Naive thymus-derived CD4-positive, alpha-beta T cell (primary cell): ENCODE measurements at places on chromosomes 6 and 20. TPM values are rescaled to one million over a fixed set of nuclear protein-coding genes. Genes with fewer than 3 reads are reported as not detected.

- peaks cover 13% of the 10 kb centered on the region for H3K4me1 ChIP-seq
- peak; percentile 40 for DNase-seq
- peak overlapping the region; percentile 32 for H3K4me3 ChIP-seq
- no peak overlapping the region for H3K27ac ChIP-seq
- H3K27me3 ChIP-seq, result peaks cover 6% of the 10 kb centered on the region
Observed at GRCh38 chr6:27096834-27097511, 150.5 kb upstream of the PRSS16 start.

The SLC22A16 gene
- 2.1 TPM for total RNA-seq

The RHAG gene
- not detected for total RNA-seq

DNA sequence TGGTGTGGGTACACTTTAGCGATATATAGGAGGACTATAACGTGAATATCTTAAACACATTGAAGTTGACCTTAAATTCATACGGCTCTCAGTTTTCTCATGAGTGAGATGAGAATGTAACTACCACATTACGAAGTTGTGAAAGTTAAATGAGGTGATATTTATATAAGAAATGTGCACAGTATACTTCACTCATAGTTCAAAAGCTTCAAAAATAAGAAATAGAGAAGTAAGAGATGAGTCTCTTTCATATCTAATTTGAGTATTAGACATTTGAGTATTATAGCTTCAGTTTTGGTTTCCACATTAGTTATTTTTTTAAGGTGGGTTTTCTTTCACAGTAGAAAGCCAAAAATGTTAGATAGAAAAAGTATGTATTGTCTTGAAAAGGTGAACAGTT lies 183.3 kb downstream of the NKAIN2 start:
- H3K4me1 ChIP-seq, result no peaks in the 10 kb centered on the region
- H3K36me3 ChIP-seq, result no peaks in the 10 kb centered on the region
- H3K27ac ChIP-seq, result no peak overlapping the region
- no peak overlapping the region for H3K4me3 ChIP-seq

The LRRC1 gene
- 3.3 and 3.5 TPM in 2 replicates for total RNA-seq

GRCh38 chr6:105952772-105953690 lies 133.1 kb upstream of the PRDM1 start:
- H3K27me3 ChIP-seq, result no peaks in the 10 kb centered on the region
- no peak overlapping the region for H3K27ac ChIP-seq
- no peaks in the 10 kb centered on the region for H3K4me1 ChIP-seq
- H3K4me3 ChIP-seq, result no peak overlapping the region

The BTNL2 gene
- total RNA-seq, result not detected in 2 replicates

- no peak overlapping the region for H3K27ac ChIP-seq
- H3K4me3 ChIP-seq, result no peak overlapping the region
- H3K4me1 ChIP-seq, result no peaks in the 10 kb centered on the region
- no peaks in the 10 kb centered on the region for H3K27me3 ChIP-seq
- H3K36me3 ChIP-seq, result no peaks in the 10 kb centered on the region
- DNase-seq, result no peak
Observed at GRCh38 chr6:43984442-43985321, 142.6 kb downstream of the MRPL14 start.

DNA sequence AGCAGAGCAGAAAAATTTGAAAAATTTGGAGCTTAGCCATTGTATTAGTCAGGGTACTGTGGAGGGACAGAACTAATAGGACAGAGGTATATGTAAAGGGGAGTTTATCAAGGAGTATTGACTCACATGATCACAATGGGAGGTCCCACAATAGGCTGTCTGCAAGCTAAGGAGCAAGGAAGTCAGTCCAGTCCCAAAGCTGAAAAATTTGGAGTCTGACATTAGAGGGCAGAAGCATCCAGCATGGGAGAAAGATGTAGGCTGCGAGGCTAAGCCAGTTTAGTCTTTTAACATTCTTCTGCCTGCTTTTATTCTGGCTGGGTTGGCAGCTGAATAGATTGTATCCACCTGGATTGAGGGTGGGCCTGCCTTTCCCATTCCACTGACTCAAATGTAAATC lies 82.0 kb downstream of the SMPDL3A start:
- H3K4me1 ChIP-seq, result no peaks in the 10 kb centered on the region
- H3K36me3 ChIP-seq, result no peaks in the 10 kb centered on the region
- DNase-seq, result no peak
- no peak overlapping the region for H3K4me3 ChIP-seq

The HLA-DQB2 gene
- total RNA-seq, result 24.8 TPM

The SLC17A1 gene
- total RNA-seq, result not detected in 2 replicates

The AVP gene
- not detected for total RNA-seq

The PPP1R10 gene
- 114 TPM for total RNA-seq

- no peaks in the 10 kb centered on the region for H3K36me3 ChIP-seq
- no peak for DNase-seq
- H3K4me3 ChIP-seq, result no peak overlapping the region
- no peaks in the 10 kb centered on the region for H3K27me3 ChIP-seq
Observed at GRCh38 chr6:119360262-119360915, 10.8 kb upstream of the MAN1A1 start.

DNA sequence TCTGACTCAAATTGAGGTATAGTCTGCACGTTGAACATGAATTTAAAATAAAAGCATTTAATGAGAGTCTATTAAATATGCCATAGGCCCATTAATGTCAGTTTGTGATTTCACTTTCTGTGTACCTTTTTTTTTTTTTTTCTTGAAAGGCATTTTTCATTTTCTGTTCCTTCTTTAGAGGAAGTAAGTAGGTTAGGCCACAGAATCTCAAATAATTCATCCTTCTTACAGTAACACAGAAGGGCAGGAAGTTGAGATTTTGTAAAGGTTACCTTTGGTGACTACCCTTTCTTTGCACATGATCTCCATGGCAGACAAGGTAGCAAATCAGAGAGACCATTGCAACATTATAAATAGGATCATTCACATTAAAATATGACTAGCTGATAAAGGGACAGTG lies 9.6 kb downstream of the L3MBTL3 start:
- peak; percentile 71 for DNase-seq
- peaks cover 31% of the 10 kb centered on the region for H3K4me1 ChIP-seq
- H3K27me3 ChIP-seq, result no peaks in the 10 kb centered on the region

The ADTRP gene
- total RNA-seq, result 27.2 TPM

DNA sequence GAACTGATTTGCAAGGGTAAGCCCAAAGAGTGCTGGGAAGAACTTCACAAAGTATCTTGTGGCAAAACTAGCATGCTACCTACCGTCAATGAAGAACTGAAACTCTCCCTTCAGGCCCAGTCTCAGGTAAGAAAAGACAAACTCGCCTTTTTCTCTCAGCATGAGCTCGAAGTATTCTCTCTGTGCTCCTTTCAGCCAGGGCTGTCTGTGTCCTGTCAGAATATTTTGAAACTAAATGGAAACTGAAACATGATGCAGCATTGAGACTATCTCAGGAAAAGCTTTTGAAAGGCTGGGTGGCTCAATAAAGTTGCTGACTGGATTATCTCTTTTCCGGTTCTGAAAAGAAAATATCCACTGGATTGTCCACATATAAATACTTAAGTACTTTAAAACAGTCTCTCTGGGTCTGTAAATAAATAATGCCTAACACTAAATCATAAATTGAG lies 696 bp downstream of the CALHM5 start:
- H3K27me3 ChIP-seq, result no peaks in the 10 kb centered on the region
- no peak overlapping the region for H3K4me3 ChIP-seq
- no peak overlapping the region for H3K27ac ChIP-seq

DNA sequence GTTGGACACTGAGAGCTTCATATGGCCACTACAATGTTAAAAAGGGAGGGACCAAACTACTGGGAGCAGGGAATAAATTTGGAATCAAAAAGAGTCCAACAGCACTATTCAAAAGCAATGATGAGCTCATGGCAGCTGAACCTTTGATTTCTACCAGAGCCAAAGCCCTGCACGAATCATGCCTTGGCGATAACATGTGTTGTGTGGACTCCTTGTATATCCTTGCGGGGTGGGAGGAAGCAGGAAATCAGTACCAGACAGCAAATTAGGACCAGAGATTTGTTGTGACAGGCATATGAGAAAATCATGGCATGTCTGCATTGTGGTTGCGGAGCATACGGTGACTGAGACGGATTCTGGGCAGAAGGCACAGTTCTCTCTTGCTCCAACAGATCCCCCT lies 85.6 kb upstream of the EMILIN3 start:
- H3K36me3 ChIP-seq, result peaks cover 39% of the 10 kb centered on the region
- H3K4me1 ChIP-seq, result no peaks in the 10 kb centered on the region
- no peak for DNase-seq
- no peak overlapping the region for H3K4me3 ChIP-seq
- H3K27ac ChIP-seq, result no peak overlapping the region
- no peaks in the 10 kb centered on the region for H3K27me3 ChIP-seq

- H3K4me3 ChIP-seq, result no peak overlapping the region
- H3K27ac ChIP-seq, result no peak overlapping the region
- H3K27me3 ChIP-seq, result no peaks in the 10 kb centered on the region
- no peaks in the 10 kb centered on the region for H3K36me3 ChIP-seq
- no peaks in the 10 kb centered on the region for H3K4me1 ChIP-seq
Observed at GRCh38 chr6:10258341-10258740, 156.5 kb downstream of the TFAP2A start.

DNA sequence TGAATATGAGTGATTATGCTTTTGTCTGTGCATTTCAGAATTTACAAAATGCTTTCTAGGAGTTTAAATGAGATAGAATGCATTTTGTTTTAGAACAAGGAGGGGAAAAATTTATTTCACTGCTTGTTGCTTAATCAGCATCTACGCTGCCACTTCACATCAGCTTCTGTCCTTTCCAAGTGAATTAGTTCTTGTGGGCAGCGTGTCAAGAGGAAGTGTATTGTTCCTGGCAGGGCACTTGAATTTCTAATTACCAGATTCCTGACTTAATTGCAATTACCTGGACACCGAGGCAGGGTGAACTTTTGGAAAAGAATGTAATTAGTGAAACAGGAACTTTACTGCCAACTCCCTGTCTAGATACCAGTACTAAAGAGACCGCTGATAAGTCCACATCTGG lies 263.5 kb downstream of the TMEM242 start:
- DNase-seq, result no peak
- no peak overlapping the region for H3K4me3 ChIP-seq
- H3K4me1 ChIP-seq, result peaks cover 23% of the 10 kb centered on the region
- H3K27ac ChIP-seq, result no peak overlapping the region
- no peaks in the 10 kb centered on the region for H3K27me3 ChIP-seq

- no peak overlapping the region for H3K4me3 ChIP-seq
- peaks cover 5% of the 10 kb centered on the region for H3K4me1 ChIP-seq
- H3K27ac ChIP-seq, result no peak overlapping the region
- no peaks in the 10 kb centered on the region for H3K27me3 ChIP-seq
- no peak for DNase-seq
Observed at GRCh38 chr6:144500892-144501291, 215.8 kb downstream of the UTRN start.

DNA sequence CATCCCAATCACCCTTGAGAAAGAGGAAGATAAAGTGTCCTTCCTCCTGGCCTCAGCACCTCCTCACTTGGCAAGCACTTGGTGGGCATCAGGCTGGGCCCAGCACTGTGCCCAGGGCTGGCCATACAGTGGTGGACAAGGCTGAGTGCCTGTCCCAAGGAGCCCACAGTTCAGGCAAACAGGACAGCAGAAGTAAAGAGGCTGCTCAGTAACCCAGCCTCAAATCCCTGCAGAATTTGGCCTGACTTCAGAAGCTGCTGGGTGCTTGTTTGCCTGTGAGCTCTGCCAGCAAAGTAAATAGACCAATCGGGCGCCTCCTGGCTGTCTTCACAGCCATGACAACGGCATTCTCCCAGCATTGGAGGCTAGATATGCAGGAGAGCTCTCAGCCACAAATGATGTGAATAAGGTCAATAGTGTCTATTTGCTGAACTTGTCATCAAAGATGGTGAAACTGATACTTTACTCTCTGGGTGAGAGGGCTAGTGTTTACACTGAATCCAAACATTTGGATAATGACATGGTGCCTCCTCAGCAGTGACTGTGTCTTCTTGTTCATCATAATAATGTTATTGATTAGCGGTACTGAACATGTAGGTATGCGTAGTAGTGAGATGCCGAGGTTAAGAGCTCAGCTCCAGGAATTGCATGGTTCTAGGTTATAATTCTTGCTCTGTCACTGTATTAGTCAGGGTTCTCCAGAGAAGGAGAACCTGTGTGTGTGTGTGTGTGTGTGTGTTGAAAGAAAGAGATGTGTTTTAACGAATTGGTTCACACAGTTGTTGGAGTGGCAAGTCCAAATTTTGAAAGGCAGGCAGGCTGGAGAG lies 36.9 kb upstream of the FANCE start:
- H3K27me3 ChIP-seq, result no peaks in the 10 kb centered on the region
- H3K27ac ChIP-seq, result no peak overlapping the region
- H3K4me3 ChIP-seq, result no peak overlapping the region
- no peak for DNase-seq

The PMEPA1 gene
- total RNA-seq, result 9.0 TPM

The IMPG1 gene
- not detected for total RNA-seq

The VTA1 gene
- 13.6 TPM for total RNA-seq

DNA sequence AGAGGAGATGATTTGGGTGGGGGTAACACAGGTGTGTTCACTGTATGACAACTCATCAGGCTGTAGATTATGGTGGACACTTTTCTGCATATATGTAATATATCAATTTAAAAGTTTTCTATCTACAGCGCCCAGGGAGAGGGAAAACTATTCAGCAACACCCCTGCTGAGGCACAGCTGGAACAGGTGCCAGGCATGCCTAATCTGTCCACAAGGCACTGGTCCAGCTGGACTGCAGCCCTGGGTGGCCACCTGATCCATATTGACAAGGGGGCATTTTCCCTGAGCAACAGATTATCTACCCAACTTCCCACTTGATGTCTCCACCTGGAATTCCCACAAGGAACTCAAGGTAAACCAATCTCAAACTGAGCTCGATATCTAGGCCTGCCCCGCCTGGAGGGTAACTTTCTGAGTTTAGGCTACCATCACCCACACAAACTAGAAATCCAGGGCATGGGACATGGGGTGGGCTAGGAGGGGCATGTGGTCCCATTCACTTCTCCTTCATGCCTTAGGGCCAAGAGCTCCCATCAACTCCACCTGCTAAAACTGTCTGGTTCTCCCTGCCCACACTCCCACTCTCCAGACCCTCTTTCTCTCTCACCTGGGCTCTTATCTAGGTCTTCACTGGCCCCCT lies 4.6 kb downstream of the SLC22A16 start:
- no peak overlapping the region for H3K27ac ChIP-seq
- H3K36me3 ChIP-seq, result no peaks in the 10 kb centered on the region
- no peaks in the 10 kb centered on the region for H3K4me1 ChIP-seq
- DNase-seq, result no peak

DNA sequence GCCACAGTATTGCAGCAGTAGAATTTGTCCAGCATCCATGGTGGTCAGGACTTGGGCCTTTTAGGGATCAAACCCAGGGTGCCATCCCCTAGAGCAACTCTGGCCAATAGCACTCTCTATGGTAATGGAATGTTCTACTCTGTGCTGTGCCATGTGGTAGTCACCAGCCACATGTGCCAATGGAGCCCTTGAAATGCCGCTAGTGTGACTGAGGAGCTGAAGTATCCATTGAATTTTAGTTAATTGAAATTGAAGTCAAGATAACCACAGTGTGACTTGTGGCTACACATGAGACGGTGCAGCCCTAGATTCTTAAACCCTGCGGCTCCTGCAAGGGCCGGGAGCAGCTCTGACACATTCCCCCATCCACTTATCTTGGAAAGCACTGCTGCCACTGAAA lies 54.6 kb downstream of the SLC2A10 start:
- no peak overlapping the region for H3K27ac ChIP-seq
- H3K36me3 ChIP-seq, result no peaks in the 10 kb centered on the region
- no peak for DNase-seq
- no peaks in the 10 kb centered on the region for H3K4me1 ChIP-seq

The VWA7 gene
- total RNA-seq, result 1.7 TPM

- no peak overlapping the region for H3K27ac ChIP-seq
- H3K4me3 ChIP-seq, result no peak overlapping the region
- no peak for DNase-seq
- H3K27me3 ChIP-seq, result no peaks in the 10 kb centered on the region
Observed at GRCh38 chr20:63103402-63104311, 96.9 kb upstream of the BHLHE23 start.

The FNDC1 gene
- total RNA-seq, result not detected

The PROKR2 gene
- not detected for total RNA-seq
